ENCODE measurements at places on chromosomes 2 and 18.

GRCh38 chr2:138931284-138932256 lies 151.4 kb upstream of the NXPH2 start:
- DNase-seq, result no peak

DNA sequence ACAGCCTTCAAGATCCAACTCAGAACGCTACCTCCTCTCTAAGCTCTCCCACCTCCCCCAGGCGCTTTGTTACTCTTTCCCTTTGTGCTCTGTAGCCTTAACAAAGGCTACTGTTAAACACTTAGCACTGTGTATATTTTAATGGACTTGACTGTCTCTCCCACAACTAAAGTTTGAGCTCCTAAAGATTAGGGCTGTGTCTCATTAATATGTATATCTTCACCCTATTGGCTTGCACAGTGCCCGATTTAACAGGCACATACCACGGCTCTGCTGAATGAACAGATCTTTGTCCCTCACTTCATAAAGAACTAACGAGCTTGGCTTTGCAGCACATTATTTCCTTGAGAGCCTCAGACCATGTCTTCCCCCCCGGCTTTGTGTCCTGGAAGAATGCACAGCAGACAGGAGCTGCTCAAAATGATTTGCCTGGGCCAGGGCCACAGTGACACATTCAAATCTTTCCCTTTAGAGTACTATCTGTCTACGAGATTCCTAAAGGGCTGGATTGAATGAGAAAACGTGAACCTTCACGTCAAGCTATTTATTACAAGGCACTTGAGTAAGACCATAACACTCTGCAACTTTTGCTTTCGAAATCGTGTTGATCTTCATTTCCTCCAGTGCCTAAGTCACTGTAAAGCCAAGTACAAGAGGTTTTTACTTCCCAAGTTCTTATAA lies 22.1 kb downstream of the ABHD3 start:
- no peak for DNase-seq

- no peak for DNase-seq
Measured at GRCh38 chr2:545228-545627, 132.0 kb downstream of the TMEM18 start.

- peak; percentile 97 for DNase-seq
Measured at GRCh38 chr18:37393945-37394609, 171.5 kb downstream of the CELF4 start.

- peak; percentile 59 for DNase-seq
Measured at GRCh38 chr2:120820263-120820952, 84.7 kb downstream of the GLI2 start.

- no peak for DNase-seq
Measured at GRCh38 chr18:22591222-22591621, 173.5 kb upstream of the CTAGE1 start.

DNA sequence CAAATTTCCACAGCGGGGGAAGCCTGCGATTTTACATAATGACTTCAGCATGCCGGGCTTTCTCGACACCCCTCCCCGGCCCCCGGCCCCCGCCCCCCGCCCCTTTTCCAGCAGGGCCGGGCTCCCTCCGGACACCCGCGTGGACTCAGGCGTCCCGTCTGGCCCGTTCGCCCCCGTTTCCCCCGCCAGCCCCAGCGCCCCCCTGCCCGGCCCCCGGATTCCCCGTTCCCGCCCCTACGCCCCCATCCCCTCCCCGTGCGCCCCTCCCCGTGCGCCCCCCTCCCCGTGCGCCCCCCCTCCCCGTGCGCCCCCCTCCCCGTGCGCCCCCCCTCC lies 456 bp upstream of the NFATC1 start:
- no peak for DNase-seq
